Stimulated activated CD4-positive, alpha-beta T cell treated with anti-CD3 and anti-CD28 coated beads, Interleukin-4, amount 100 ng/mL, for 1 hour (primary cell): ENCODE measurements at places on chromosomes 7 and 10.

DNA sequence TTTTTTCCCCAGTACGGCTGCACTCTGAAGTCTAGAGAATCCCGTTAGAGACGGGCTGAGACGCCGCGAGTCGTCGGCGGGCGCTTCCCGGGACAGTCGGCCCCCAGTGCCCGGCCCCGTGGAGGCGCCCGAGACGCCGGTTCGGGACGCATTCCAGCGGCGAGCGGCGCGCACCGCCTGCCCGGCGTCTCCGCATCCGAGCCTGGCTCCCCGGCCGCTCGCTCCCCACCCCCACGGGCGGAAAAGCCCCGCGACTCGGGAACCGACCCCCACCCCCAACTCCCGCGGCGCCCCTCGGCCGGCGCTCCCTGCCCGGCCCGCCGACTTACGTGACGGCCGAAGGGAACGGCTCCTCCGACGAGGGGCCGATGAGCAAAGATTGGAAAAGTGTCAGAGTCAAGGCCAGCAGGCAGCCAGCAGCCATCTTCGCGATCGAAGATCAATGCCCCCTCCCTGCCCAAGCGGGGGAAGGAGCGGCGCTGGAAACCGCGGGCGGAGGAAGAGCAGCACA lies 486 bp downstream of the CACNA2D1 start:
- no peak for DNase-seq

GRCh38 chr7:747186-747585 lies 20.1 kb upstream of the PRKAR1B start:
- DNase-seq, result no peak

DNA sequence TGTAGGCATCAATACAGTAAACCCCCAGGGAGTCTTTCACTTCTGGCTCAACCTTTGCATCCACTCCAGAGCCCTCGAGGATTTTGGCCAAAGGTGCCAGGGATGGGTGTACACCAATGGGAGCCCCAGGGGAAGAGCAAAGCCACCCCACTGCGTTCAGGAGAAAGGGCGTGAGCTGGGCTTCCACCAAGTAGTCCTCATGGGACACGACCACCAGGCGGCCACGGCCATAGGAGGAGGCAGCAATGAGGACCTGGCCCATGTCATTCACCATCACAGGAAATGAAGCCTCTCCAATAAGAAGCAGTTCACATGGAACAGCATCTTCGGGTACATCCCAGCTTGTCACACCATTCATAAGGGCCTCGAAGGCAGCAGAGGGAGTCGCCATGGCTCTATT lies 25.8 kb downstream of the TCAF1 start:
- DNase-seq, result no peak

GRCh38 chr7:27104341-27105058 lies 2.0 kb upstream of the HOXA2 start:
- DNase-seq, result no peak

GRCh38 chr10:44775402-44775741 lies 135.8 kb upstream of the TMEM72 start:
- no peak for DNase-seq

GRCh38 chr7:20798081-20798693 lies 11.5 kb upstream of the SP8 start:
- DNase-seq, result no peak

- no peak for DNase-seq
These were observed 24.0 kb upstream of the RNF32 start for GRCh38 chr7:156616269-156617202.

GRCh38 chr7:149766135-149766675 lies 7.2 kb downstream of the ZNF467 start:
- no peak for DNase-seq

DNA sequence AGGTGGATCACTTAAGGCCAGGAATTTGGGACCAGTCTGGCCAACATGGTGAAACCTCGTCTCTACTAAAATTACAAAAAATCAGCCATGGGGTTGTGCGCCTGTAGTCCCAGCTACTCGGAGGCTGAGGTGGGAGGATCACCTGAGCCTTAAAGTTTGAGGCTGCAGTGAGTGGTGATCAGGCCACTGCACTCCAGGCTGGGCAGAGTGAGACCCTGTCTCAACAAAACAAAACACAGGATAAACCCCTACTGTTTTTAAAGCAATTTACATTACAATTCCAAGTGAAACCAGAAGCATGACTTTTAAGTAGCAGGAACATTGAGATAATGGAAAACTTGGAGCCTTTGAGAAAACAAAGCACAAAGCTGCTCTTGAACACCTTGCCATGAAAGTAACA lies 92.4 kb upstream of the BTBD16 start:
- DNase-seq, result no peak

DNA sequence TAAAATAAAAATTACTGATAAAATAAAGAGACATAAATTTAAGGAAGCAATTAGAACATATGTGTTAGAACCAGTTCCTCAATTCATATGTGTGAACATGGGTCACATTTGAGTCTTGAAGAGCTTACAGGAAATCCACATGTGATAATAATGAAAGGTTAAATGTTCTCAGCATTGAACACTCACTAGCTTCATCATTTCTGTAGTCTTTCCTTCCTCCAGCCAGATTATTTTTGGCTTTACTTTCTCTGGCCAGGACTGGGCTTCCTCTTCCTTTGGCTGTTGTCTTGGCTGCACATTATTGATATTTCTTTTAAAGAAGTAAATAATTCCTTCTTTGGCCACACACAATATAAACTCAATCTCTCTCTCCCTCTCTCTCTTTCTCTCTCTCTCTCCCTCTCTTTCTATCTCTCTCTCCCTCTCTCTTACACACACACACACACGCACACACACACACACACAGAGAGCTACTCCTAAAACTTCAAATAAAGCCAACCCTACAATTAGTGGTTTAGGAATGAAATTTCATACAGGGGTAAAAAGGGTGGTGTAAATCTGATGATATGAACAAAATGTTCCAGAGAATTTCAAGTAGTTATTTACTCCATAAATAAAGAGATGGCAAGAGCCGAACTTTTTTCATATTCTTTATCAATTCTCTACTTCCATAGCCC lies 171.2 kb downstream of the REEP3 start:
- no peak for DNase-seq

DNA sequence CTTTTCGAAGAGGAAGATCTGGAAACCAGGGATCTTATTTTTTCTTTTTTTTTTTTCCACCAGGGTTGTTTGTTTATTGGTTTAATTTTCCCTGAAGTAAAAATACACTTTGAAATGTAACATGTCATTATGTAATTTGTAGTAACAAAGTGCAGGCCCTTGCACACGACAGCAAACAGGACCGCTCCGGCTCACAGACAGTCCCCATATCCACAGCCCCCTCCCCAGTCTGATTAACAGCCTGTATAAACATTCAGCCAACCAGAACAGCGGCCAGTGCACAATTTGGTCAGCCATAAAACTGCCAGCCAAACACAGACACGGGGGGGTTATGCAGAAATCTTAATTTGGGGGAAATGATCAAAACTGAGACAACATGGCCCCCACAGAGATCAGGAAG lies 431.6 kb upstream of the NPVF start:
- DNase-seq, result no peak

DNA sequence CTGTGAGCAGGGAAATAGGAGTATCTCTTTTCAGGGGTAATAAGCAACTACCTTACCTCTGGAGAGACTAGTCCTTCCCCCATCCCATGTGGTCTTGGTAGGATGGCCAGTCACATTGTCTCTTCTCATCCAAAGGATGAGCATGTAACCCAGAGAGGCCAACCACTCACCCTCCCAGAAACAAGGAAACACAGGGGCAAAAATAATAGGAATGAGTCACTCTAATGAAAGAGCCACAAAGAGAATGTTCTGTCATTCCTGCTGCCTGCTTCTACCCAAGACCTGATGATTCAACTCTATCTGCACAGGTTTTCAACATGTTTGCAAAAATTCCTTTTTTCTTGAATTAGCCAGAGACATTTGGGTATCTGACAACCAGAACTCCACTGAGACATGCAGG lies 99.3 kb upstream of the NFE2L3 start:
- DNase-seq, result no peak

- DNase-seq, result no peak
These were observed 175.2 kb upstream of the ASAH2 start for GRCh38 chr10:50426485-50426884.

GRCh38 chr7:81110673-81111072 lies 191.8 kb upstream of the SEMA3C start:
- DNase-seq, result no peak

DNA sequence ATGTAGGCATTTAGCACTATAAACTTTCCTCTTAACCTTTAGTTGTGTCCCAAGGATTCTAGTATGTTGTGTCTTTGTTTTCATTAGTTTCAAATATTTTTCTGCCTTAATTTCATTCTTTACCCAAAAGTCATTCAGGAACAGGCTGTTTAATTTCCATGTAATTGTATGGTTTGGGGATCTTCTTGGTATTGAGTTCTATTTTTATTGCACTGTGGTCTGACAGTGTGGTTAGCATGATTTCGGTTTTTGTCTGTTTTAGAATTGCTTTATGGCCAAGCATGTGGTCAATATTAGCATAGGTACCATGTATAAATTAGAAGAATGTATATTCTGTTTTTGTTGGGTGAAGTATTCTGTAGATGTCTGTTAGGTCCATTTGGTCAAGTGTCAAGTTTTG lies 26.3 kb downstream of the COA1 start:
- no peak for DNase-seq

- no peak for DNase-seq
These were observed 125.2 kb upstream of the RET start for GRCh38 chr10:42951486-42952251.

DNA sequence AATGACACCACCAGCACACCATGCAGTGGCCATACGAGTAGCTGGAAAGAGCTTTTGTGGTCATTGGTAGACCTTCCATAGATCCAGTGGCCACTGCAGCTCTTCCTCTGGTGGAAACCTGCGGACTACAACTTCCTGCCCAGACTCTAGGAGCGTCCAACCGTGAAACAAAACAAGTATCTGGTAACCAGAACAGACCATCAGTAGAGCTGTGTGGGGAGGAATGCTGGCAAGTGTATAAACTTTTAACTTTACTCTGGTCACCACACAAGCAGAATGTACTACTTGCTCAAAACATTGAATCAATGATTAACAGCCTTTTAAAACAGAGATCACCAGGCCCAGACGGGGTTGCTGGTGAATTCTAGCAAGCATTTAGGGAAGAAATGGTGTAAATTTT lies 154.7 kb upstream of the DGKB start:
- DNase-seq, result no peak

GRCh38 chr7:150685219-150686029 lies at the start of gene GIMAP2:
GIMAP2 (plus strand) TSS chr7:150685706; CDS start chr7:150687060, 1,354 bp downstream.
- peak; percentile 28 for DNase-seq

DNA sequence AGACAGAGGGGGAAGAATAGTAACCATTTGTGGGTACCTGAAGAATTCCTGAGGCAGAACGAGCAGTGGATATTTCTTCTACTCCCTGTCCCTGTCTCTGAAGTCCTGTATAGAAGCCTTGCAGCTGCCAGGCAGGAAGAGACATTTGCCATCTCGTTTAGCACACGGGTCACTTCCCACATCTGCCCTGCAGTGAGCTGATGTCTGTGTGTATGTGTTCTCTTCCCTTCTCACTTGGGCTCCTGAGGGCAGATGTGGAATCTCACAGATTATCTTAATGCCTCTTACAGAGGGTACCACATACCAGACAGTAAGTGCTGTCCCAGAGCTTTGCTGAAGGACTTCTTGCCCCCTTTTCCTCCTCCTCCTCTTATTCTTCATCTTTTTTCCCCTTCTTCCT lies 14.1 kb upstream of the TRPV6 start:
- no peak for DNase-seq

DNA sequence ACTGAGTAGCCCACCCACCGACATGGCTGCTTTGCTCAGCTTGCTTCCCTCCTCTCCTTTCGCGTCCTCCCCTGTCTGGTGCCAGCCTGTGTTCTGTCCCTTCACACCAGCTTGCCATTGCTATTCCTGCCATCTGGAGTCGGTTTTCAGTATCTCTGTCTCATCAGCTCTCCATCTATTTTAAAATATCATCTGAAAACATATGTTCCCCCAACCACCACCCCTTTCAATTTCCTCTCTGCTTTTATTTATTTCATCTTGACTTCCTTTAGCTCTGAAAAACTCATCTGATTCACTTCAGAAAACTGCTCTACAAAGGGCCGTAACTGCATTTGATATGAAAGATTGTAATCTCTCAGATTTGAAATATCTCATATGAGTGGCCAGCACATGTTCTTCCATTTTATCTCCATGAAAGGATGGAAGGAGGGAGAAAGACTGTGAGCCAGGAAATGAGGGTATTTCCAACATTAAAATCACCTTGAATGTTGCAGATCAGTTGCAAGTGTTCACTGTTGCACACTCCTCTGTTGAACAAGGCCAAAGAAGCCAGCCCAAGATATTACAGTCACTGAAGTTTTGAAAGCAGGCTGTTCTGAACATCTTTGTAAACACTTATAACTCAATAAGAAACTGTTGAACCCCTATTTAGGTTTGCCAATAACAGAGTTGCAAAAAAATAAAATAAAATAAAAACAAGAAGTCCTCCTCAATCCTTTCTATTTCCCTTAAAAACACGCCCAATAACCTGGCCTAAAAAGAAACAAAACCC lies 202.4 kb upstream of the NEBL start:
- no peak for DNase-seq

GRCh38 chr10:101938305-101939007 lies 94.9 kb upstream of the KCNIP2 start:
- DNase-seq, result no peak

GRCh38 chr7:75642810-75643486 lies 95.8 kb downstream of the HIP1 start:
- peak; percentile 60 for DNase-seq

GRCh38 chr10:59965899-59966650 lies 59.7 kb upstream of the CCDC6 start:
- DNase-seq, result no peak

- no peak for DNase-seq
These were observed 156.8 kb downstream of the FAM107B start for GRCh38 chr10:14617852-14618251.

GRCh38 chr7:18693406-18693805 lies 197.9 kb downstream of the HDAC9 start:
- no peak for DNase-seq

GRCh38 chr7:88515301-88515700 lies 208.6 kb upstream of the STEAP4 start:
- no peak for DNase-seq

GRCh38 chr10:77638321-77639101 lies 903 bp upstream of the KCNMA1 start:
- DNase-seq, result no peak

DNA sequence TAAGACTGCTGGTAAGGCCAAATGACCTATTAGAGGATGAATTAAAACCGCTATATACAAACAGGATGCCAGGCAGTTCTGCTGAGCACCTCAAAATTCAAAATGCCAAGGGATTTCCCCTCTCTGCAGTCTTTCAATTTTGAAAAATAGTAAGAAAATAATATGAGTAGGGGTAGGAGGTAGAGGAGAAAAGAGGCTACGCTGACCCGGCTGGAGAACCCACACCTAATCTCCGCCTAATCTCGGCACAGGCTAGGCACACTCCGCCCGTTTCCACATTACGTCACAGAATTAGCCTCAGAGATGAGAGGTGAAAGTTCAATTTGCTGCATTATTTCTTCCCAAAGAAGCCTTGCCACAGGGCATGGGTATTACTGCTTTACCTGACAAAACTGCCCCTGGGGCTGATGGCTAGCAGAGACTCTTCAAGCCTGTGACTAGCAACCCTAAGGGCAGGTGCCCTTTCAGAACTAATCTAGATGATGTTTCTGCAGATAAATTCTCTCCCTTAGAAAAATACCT lies 21.3 kb upstream of the SPOCK2 start:
- DNase-seq, result no peak

GRCh38 chr10:103141950-103142349 lies 51.1 kb downstream of the NT5C2 start:
- DNase-seq, result no peak

- DNase-seq, result no peak
These were observed 30.8 kb upstream of the NME8 start for GRCh38 chr7:37817591-37817960.

- no peak for DNase-seq
These were observed 11.7 kb upstream of the CYP2E1 start for GRCh38 chr10:133515471-133515870.

GRCh38 chr7:103412151-103412550 lies 33.9 kb downstream of the SLC26A5 start:
- no peak for DNase-seq
